ENCODE measurements at places on chromosomes 5 and 9.

- no peak for DNase-seq
Observed at GRCh38 chr5:124131466-124131865, 615.0 kb downstream of the ZNF608 start.

- no peak for DNase-seq
Observed at GRCh38 chr9:126844085-126844484, 16.4 kb upstream of the ZBTB34 start.

DNA sequence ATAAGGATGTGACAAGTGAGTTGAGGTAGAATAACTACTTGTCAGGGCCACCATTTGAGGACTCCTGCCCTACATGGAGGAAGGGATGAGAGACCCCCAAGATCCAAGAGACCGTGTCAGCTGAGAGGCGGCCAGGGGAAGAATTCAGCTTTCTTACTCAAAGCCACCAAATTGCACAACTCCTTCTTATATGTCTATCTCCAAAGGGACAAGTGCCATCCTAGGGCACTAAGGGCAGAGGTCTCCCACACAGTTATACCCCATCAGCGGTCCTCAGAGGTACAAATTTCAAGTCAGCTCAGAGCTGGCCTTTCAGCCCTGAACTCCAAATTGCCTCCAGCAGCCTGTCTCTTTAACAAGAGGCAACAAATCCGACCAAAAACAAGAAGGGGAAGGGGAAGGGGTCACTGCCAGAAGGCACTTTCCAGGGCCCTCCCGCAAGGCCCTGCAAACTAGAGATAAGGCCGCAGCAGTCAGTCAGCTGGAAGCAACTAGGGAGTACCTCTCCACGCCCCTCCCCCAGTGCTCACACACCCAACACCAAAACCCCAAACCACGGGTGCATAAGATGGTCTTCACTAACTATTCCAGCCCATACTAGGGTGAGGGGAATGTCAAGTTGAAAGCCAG, 6.1 kb upstream of the STOML2 start:
- DNase-seq = no peak

DNA sequence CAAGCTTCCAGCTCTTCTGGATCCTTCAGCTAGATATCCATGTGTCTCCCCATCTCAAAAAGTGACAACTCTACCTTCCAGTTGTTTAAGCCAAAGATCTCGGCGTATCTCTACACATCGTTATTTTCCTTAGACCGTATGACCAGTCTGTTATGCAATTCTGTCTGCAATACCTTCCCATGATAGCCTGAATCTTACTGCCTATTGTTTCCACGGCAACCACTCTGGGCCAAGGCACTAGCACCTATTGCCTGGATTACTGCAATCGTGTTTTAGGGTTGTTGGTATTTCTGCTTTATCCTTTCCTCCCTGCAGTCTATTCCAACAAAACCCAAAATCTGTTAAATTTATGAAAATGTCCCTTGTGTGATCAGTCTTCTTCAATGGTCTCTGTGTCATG, 448.4 kb downstream of the MTRR start:
- no peak for DNase-seq

DNA sequence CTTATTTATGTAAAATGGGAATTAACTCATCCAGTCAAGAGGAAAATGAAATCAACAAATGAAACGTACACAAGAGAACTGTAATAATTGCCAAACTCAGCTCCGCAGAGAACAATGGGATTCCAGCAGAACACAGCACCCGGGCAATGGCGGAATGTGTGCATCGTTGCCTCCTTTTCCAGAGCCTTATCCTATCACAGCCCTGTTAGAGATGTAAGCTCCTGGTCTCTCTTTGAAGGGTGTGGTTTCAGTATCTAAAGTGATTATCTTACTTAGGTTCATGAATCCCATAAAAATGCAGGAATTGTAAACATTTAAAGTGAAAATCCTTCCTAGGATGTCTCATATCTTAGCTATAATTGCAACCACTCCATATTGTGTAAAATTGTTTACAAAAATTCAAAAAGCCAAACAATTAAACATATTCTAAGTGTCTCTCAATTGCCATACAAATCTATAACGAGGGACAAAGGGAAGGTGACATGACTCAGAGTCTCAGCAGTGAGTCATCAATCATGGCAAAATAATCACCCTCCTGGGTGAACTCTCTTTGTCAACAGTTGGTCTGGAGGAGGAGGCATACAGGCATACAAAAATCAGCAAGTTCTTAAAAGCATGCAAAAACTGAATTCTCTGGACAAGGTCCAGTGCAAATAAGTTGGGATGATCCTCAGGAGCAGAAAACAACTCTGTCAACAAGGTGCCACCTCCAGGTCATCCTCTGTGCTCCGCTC, 22.6 kb downstream of the SEMA5A start:
- no peak for DNase-seq

- DNase-seq = peak; percentile 57
Observed at GRCh38 chr5:120465436-120465961, 1.4 kb downstream of the PRR16 start.

DNA sequence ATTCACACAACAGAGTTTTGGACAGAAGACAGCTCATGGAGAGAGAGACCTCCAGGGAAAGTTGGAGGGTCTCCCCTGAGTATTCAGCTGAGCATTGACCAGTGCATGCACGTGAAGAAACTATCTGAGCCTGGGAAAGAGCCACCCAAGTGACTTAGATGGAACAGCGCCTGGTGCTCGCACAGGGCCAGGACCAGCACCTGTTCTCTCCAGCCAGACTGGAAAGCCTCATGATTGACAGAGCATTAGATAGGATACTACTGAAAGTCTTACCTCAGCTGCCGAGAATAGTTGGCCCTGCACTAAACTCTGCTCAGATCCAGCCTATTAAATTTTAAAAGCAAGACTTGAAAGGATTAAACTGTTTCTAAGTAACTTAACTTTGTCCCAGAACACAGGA, 28.3 kb upstream of the NEURL1B start:
- DNase-seq = no peak

GRCh38 chr5:133538718-133539117, 73.6 kb downstream of the FSTL4 start:
- DNase-seq = no peak

GRCh38 chr5:160788102-160788660, 63.8 kb downstream of the ATP10B start:
- DNase-seq = no peak

GRCh38 chr9:136348691-136349090, 14.9 kb downstream of the DNLZ start:
- peak; percentile 52 for DNase-seq

GRCh38 chr5:178557416-178557815, 32.8 kb downstream of the COL23A1 start:
- DNase-seq = no peak

DNA sequence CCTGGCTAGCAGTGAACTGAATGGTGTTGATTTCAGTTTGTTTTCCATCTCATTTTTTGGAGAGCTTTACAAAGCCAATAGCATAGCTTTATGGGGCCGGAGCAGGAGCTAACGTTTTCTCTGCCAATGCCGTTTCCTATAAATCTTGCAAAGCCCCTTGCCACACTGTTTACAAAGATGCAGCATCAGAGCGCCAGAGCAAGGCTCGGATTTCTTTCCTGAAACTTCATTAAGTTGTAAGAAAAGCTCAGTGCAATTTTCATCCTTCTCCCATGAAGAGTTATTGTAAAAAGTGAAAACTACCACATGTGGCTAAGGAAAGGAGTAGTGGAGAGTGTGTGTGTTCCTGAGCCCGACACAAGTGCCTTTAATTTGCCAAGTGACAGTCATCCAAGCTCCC, 178.2 kb upstream of the GDNF start:
- no peak for DNase-seq

- DNase-seq = no peak
Observed at GRCh38 chr5:68960456-68960855, 133.4 kb upstream of the SLC30A5 start.

- DNase-seq = no peak
Observed at GRCh38 chr5:98320343-98320742, 453.1 kb upstream of the RGMB start.

DNA sequence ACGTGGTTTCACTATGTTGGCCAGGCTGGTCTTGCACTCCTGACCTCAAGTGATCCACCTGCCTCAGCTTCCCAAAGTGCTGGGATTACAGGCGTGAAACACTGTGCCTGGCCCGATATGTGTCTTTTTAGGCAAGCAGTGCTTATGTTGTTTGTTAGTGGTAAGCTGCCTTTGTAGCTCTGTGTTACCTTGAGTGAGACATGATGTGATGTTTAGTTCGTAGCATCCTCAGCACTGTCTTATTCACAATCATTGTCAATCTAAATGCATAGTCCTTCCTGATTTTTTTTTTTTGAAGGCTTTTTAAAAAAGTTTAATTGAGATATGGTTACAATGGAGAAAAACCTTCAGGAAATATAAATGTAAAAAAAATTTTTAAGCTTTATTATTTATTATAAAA, 45.5 kb downstream of the EXOSC2 start:
- DNase-seq = no peak

DNA sequence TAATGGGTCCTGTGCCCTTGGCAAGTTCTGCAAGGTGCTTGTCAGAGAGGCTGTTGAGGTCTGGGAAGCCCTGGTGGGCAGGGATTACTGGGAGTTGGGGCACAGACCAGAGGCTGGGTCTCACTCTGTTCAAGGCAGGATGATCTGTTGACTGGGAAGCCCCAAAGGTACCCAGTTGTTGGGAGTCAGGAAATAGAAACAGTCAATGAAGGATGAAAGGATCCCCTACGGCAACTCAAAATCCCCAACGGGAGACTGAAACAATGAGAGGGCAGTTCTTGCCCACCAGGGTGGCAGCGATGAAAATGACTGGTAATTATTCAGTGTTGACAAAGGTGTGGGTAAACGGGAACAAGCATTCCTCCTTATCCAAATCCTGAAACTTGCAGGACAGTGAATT, 31.2 kb downstream of the BNIP1 start:
- no peak for DNase-seq

GRCh38 chr5:138616508-138616907, 41.3 kb upstream of the HSPA9 start:
- DNase-seq = no peak

- no peak for DNase-seq
Observed at GRCh38 chr9:117307701-117308100, 107.2 kb downstream of the ASTN2 start.

DNA sequence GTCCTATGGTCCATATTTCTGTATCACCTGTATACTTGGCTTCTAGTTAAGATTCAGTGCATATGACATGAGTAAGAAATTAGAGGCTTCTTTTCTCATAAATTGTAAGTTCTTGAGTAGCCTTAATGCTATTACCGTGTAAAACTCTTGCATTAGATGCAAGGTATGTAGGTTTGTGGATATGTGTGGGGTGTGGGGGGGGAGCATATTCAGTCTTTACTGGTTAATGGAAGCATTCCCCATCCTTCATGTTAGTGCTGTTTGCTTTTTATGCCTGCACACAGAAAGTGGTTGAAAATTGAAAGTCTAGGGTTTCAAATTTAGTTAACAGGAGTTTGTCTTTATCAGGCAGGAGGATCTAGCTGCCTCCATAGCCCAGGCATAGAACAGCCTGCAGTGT, 16.1 kb downstream of the RAI14 start:
- DNase-seq = no peak

DNA sequence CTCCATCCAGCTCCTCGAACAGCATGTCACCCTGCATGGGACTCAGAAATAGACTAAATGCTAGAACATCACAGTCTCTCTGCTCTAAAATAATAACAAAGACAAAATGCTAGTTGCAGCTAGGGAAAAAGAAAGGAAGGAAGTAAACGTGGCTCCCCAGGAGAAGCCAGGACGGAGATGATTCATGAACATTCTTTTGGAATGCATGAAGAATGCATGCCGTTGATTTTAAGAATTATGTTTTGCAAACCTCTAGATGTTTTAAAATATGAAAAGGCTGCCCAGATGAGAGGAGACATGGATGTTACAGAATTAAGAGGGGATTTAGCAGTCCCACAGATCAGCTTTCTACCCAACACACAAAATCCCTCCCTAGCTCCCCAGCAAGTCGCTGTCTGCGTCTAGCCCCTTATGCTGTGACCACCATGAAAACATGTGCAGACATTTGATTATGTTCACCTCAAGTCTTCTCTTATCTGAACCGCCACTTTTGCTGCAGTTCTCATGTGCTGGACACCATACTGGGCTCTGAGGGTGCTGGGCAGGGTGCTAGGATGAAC, 139.4 kb upstream of the LMX1B start:
- DNase-seq = no peak

GRCh38 chr5:38410304-38410990, 146.0 kb downstream of the LIFR start:
- no peak for DNase-seq

GRCh38 chr9:133430244-133430643, 8.1 kb downstream of the ADAMTS13 start:
- DNase-seq = no peak

- DNase-seq = no peak
Observed at GRCh38 chr9:94741866-94742265, 15.4 kb downstream of the AOPEP start.

DNA sequence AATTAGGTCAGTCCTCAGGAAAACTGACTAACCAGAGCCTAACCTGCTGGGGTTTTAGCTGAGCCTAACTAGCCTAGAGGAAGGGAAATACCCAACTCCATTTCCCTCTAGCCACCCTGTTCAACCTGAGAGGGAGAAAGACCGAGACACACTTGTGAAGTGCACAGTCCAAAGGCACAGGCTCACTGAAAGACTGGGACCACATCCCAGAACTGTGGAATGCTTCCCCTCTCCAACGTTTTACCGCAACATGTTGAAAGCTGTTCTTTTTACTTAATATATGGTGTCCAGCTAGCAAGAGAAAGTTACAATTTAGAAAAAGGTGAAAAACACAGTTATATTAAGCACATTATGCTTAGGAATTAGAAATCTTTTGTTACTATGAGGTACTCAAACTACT, 76.8 kb upstream of the SIMC1 start:
- no peak for DNase-seq

GRCh38 chr9:88657893-88658292, 122.9 kb downstream of the NXNL2 start:
- DNase-seq = peak; percentile 21

GRCh38 chr9:20823051-20823450, 139.0 kb downstream of the FOCAD start:
- DNase-seq = no peak

DNA sequence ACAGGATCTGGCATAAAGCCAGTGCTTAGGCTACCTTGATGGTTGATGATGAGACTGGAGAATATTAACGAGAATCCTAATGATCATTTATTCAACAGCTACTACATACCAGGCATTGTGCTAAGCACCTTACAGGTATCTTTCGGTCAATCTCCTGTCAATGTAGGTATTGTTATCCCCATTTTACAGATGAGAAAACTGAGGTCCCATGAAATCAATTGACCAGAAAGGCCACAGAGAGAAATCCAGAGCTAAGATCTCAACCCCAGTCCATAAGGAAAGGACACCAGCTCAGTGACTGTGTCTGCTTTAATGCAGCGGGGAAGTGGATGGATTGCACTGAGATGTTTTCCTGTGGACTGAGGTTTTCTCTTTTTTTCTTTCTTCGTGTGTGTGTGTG, 63.3 kb downstream of the ARHGEF37 start:
- no peak for DNase-seq

All from BE2C (cell line).